ENCODE measurements at places on chromosomes 7 and 10. TPM values are rescaled to one million over a fixed set of nuclear protein-coding genes. Genes with fewer than 3 reads are reported as not detected.

GRCh38 chr7:65397730-65398142 is 24.1 kb downstream of the ZNF92 start:
- no peaks in the 10 kb centered on the region for H3K4me1 ChIP-seq
- H3K27ac ChIP-seq: no peak overlapping the region
- peaks cover 6% of the 10 kb centered on the region for H3K36me3 ChIP-seq
- no peak overlapping the region for H3K4me3 ChIP-seq

- no peak for DNase-seq
- H3K4me1 ChIP-seq: no peaks in the 10 kb centered on the region
- H3K36me3 ChIP-seq: no peaks in the 10 kb centered on the region
- H3K4me3 ChIP-seq: no peak overlapping the region
Measured at GRCh38 chr7:91517201-91517785, 253.1 kb downstream of the FZD1 start.

- no peak overlapping the region for H3K27ac ChIP-seq
- H3K36me3 ChIP-seq: peaks cover 2% of the 10 kb centered on the region
- H3K27me3 ChIP-seq: no peaks in the 10 kb centered on the region
- H3K4me3 ChIP-seq: no peak overlapping the region
- H3K4me1 ChIP-seq: no peaks in the 10 kb centered on the region
Measured at GRCh38 chr7:104175361-104175984, 32.3 kb downstream of the ORC5 start.

DNA sequence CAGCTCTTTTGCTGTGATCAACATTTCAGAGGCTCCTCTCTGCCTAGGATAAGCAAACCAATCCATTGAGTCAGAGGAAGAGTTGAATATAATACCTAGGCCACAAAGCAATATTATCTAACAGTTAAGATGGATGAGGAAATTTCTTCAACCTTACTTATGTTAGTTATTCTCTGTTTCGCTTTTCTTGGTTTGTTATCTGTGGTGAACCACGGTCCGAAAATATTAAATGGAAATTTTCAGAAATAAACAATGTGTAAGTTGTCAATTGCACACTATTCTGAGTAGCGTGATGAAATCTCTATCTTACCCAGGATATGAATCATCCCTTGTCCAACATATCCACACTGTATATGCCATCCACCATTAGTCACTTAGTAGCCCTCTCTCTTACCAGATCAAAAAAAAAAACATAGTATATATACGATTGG is 1.5 kb upstream of the HTR7 start:
- H3K27ac ChIP-seq: no peak overlapping the region
- no peak overlapping the region for H3K4me3 ChIP-seq
- peaks cover 10% of the 10 kb centered on the region for H3K27me3 ChIP-seq
- 0 out of 2 replicates have a peak, but pooled peaks cover 3% of the 10 kb centered on the region for H3K4me1 ChIP-seq
- H3K36me3 ChIP-seq: no peaks in the 10 kb centered on the region

The ZSCAN25 gene
- 14.5 TPM for total RNA-seq

Measured in GM12878 (cell line).